ENCODE measurements at places on chromosomes 3 and 15. TPM values are rescaled to one million over a fixed set of nuclear protein-coding genes. Genes with fewer than 3 reads are reported as not detected.

The TICRR gene
- total RNA-seq, result 0.16 TPM

The BCHE gene
- 4.3 TPM for total RNA-seq

- no peak for DNase-seq
Observed at GRCh38 chr3:11624161-11624560, 19.6 kb downstream of the VGLL4 start.

GRCh38 chr3:8972639-8973038, 9.4 kb upstream of the RAD18 start:
- no peak for DNase-seq

DNA sequence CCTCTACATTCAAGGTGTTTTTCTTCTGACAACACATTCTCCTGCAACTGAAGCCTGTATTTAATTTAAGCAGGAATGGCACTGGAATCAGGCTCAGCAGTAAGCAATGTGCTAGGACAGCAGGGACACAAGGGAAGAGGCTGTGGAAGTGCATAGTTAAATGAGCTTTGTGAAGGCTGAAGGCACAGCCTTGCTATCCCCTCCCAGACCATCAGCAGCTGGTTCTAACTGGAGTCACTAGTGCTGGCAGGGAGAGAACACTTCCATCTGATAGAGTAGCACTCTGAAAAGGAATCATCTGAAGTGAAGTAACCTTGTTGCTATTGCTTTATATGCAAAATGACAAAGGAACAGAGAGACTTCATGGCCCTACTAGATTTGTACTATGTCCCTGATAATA, 14.7 kb downstream of the UQCC5 start:
- DNase-seq, result no peak

DNA sequence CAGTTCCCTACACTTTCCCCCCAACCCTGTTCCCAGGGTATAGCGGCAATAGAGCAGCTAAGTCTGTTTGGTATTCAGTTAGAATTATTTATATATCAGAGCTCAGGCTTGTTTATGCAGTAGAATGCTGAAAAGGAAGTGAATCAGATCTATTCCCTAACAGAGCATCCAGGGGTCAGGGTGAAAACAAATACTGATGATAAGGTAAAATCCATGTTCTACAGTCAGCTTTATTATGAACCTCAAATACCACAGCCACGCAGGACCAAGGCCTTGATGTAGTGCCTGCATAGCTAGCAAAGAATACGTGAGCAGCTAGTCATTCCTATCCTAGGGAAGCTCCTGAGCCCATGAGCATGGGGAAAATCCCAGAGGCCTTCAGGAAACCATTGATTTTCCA, 229.7 kb upstream of the ICE2 start:
- no peak for DNase-seq

DNA sequence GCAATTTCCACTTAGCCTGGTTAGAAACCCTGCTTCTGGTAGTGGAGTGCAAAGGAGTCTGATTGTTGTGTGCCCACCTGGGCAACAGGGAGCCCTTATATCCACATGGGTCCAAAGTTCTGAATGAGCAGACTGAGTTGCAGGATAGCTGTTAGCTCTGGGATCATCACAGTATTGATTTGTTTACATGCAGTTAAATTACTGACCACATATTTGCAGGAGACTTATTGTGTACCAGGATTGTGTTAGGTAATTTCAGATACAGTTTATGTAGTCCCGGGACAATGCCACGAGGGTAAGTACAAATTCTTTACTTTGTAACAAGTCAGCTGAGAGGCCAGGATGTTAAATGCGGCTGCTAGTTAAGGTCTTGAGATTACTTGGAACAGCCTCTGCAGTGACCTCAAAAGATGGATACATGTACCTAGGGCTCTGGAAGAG, 18.8 kb downstream of the ARHGEF26 start:
- no peak for DNase-seq

- no peak for DNase-seq
Observed at GRCh38 chr3:5840056-5840455, 652.5 kb downstream of the EDEM1 start.

DNA sequence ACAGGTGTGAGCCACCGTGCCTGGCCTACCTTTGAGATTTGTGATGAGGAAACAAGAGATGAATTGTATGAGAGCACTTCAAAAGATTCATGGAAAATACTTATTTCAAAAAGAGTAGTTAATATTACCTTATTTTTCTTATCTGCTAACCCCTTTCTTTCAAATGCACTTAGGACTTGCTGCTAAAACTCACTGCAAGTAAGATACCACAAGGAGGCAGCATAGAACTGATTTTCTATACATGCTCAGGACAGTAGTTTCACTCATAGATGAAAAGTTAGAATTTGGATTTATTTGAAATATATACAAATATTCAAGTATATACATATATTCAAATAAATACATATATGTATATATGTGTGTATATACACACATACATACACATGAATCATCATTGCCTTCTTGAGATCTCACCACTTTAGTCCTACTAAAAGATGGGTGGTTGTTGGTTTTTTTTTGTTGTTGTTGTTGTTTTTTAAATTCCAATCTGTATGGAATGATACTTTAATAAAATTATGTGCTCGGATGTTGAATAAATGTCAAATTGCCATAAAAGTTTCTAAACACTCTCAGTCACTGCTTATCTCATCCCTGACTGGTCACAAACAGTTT, 2.4 kb downstream of the CCNDBP1 start:
- DNase-seq, result no peak

Measured in aorta (tissue), 5 donors.